ENCODE measurements at places on chromosomes 3 and 15. TPM values are rescaled to one million over a fixed set of nuclear protein-coding genes. Genes with fewer than 3 reads are reported as not detected.

- no peak for DNase-seq
- H3K27me3 ChIP-seq = no peaks in the 10 kb centered on the region
Measured at GRCh38 chr3:52846432-52846965, 11.7 kb upstream of the MUSTN1 start.

GRCh38 chr3:58999774-59000160 is 50.1 kb downstream of the CFAP20DC start:
- no peaks in the 10 kb centered on the region for H3K4me1 ChIP-seq
- no peak for DNase-seq
- H3K36me3 ChIP-seq = no peaks in the 10 kb centered on the region
- H3K27ac ChIP-seq = no peak overlapping the region
- no peak overlapping the region for H3K4me3 ChIP-seq

GRCh38 chr15:74785194-74786032 is 3.5 kb downstream of the CSK start:
- H3K4me3 ChIP-seq = peak overlapping the region; percentile 50
- H3K36me3 ChIP-seq = no peaks in the 10 kb centered on the region
- H3K27me3 ChIP-seq = peaks cover 4% of the 10 kb centered on the region
- no peak overlapping the region for H3K27ac ChIP-seq
- H3K4me1 ChIP-seq = peaks cover 7% of the 10 kb centered on the region

DNA sequence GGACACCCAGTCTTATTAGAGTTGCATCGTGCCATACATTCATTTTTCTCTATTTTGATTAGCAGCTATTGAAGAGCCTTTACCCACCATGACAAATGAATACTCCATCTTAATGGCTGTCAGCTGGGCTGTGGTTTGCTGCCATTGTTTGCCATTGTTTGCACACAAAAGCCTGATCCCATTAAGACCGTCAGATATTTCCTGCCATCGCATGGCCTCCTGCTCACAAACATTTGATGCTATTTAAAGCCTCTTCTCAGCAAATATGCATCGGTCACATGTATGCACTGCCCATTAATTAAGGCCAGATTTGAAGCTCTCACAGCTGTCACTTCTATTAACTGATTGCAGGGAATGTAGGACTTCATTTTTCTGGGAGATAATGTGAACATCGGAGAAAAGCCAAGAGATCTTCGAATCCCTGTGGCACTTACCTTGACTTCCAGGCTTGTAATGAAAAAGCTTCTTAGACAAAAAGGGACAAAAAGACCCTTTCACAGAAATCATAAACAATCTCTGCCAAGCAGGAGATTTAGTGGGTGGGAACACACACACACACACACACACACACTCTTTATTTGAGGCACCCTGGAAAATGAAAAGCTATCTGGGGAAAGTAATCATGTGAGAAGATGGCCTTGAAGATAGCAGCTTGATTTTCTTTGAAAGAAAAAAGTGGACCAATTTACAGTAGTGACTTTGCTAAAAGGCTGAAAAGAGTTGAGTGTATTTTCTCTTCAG is 175.4 kb upstream of the NR2E3 start:
- no peak for DNase-seq
- H3K27me3 ChIP-seq = no peaks in the 10 kb centered on the region
- no peak overlapping the region for H3K27ac ChIP-seq
- H3K4me3 ChIP-seq = no peak overlapping the region
- peaks cover 9% of the 10 kb centered on the region for H3K4me1 ChIP-seq
- no peaks in the 10 kb centered on the region for H3K36me3 ChIP-seq

GRCh38 chr15:50340416-50340815 is 14.6 kb downstream of the GABPB1 start:
- no peak for DNase-seq
- no peak overlapping the region for H3K4me3 ChIP-seq

Gene CACNA2D2
- total RNA-seq = 28.1 TPM

Data from H9 (cell line).